ENCODE measurements at places on chromosomes 1 and 21.

- no peak for DNase-seq
Measured at GRCh38 chr1:237226177-237226944, 184.4 kb downstream of the RYR2 start.

- DNase-seq, result no peak
Measured at GRCh38 chr21:16569679-16570078, 839.9 kb downstream of the USP25 start.

GRCh38 chr1:232036181-232036933 lies 409.8 kb downstream of the DISC1 start:
- DNase-seq, result no peak

DNA sequence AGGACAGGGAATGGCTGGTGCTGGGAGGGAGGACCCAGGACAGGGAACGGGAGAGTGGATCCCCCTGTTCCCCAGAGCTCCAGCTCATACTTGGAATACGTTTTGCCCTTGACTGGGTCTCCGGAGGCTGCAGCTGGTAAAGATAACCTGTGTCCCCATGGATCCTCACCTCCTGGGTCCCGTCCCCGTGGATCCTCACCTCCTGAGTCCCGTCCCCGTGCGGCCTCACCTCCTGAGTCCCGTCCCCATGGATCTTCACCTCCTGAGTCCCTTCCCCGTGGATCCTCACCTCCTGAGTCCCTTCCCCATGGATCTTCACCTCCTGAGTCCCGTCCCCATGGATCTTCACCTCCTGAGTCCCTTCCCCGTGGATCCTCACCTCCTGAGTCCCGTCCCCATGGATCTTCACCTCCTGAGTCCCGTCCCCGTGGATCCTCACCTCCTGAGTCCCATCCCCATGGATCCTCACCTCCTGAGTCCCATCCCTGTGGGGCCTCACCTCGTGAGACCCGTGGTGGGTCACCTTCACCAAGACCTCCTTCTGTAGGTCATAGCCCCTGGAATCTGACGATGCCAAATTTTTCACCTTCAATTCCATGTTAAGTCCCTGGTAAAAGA lies 61.4 kb downstream of the SCCPDH start:
- no peak for DNase-seq

GRCh38 chr1:43552059-43552742 lies 21.5 kb downstream of the PTPRF start:
- no peak for DNase-seq

GRCh38 chr1:154463512-154463990 lies 38.5 kb upstream of the TDRD10 start:
- DNase-seq, result peak; percentile 44

GRCh38 chr1:155499953-155500639 lies 62.5 kb downstream of the ASH1L start:
- no peak for DNase-seq

DNA sequence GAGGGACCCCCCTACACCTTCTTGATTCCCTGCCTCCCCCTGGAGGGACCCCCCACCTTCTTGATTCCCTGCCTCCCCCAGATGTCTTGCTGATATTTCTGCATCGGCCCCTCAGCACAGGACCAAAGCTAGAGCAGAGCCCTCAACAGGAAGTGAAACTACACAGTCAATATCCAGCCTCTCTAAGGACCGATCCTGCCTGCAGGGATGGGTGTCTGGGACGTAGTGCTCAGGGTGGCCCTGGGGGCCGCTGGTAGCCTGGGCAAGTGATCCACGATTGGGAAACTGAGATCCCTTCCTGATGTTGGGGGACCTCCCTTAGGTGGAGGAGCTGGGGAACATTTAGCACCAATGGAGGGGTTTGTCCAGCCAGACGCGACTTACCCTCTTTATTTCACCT lies 3.9 kb upstream of the LEFTY2 start:
- peak; percentile 43 for DNase-seq

DNA sequence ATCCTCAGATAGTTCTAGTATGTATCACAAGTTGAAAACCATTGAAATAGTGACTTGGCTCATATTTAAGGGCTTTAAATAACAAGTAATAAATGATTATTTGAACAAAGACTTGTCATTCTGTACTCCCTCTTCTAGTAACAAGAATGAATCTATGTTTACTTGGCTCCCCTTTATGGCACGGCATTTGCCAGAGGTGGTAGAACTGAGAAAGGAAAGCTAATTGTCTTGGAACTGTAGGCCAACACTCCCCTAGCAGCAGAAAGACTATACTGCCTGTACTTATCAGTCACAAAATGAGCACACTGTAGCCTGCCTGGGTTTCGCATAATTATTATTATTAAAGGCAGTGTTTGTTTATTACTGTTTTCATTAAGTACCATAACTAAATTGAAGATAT lies 29.6 kb upstream of the SMYD2 start:
- no peak for DNase-seq
